Stimulated activated CD4-positive, alpha-beta T cell treated with anti-CD3 and anti-CD28 coated beads, Interleukin-4, amount 100 ng/mL, for 4 hours (primary cell): ENCODE measurements at places on chromosomes 12 and 14.

DNA sequence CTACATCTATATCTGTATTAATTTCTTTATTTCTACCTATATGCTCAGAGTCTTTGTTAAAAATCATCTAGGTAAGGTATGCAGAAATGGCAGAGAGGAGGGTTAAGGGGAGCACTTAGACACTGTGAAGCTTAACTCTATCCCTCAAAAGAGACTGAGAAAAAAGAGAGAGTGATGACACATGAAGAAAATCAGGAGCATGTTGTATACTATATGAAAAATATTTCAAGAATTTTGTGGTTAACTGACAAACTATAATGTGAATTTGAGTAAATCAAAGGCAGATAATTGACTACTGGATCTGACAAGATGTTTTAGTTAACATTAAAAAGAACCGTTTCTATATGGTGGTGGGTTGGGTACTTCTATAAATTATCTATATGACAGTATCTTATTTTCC, 1814.2 kb upstream of the SEL1L start:
- no peak for DNase-seq

- no peak for DNase-seq
Observed at GRCh38 chr12:51281202-51281924, 11.1 kb upstream of the SMAGP start.

- no peak for DNase-seq
Observed at GRCh38 chr12:11170810-11171144, 217 bp upstream of the SMIM10L1 start.

DNA sequence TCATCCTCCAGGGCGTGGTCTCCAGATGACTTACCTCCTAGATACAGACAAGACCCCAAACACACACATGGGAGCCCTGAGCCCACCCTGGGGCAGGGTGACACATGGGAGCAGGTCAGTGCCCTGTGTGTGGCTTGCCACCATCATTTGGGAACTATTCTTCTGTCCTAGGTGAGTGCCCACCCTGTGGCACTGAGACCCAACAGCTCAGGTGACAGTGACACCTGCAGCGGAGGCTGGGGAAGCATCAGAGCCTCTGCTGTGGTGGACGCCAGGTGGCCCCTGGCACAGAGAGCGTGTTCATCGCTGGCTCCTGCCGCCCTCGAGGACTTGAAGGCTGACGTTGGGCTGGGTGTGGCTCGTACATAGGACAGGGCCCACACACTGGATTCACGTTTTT, 23.0 kb downstream of the SFSWAP start:
- DNase-seq, result no peak

- DNase-seq, result no peak
Observed at GRCh38 chr12:106957583-106957982, 1.9 kb downstream of the TMEM263 start.
